Hepatocyte (in vitro differentiated cells): ENCODE measurements at places on chromosomes 1 and 21. TPM values are rescaled to one million over a fixed set of nuclear protein-coding genes. Genes with fewer than 3 reads are reported as not detected.

BMP8A gene
- 0.91 and 1.2 TPM in 2 replicates for polyA plus RNA-seq

TMIGD3 gene
- 5.2 TPM in 2 replicates for polyA plus RNA-seq

CNR2 gene
- not detected in 2 replicates for polyA plus RNA-seq

DNA sequence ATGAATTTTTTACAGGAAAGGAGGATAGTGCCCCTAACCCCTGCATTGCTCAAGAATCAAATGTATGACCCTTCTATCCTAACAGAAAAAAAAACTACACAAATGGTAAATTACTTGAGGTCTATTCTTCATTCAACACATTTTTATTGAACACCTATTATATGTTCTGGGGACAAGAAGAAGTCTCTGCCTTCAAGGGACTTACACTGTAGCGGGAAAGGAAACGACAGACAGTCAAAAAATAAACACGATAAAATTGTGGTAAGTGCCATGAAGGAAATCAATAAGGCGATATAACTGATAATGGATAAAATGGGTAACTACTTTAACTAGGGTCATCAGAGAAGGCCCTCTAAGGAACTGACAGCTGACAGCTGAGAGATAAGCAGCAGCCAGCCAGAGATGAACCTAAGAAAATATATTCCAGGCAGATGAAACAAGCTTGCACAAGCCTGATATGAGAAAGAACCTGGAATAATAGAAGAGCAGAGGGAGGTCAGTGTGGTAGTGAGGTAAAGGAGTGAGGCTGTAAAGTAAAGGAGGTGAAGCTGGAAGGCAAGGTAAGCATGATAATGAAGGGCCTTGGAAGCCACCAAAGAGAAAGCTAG lies 66.4 kb downstream of the PHTF1 start:
- DNase-seq, result no peak

DNA sequence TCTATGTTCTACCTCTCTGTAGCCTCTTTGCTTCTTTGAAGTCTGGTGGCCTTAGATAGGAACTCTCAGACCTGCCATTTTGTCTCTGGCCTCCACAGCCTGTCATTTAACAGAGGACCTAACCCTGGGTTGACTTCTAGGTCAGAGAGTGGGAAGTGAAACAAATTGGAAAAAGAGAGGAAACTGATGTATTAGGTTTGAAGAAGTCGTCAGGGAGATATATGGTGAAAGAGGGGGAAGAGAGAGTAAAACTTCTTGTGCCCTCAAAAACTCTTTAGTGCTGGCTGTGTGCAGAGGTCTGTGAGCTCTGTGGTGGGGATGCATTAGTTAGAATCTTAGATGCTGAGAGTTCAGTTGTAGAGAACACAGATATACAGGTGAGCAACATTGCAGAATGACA lies 30.2 kb upstream of the CD1D start:
- no peak for DNase-seq

GRCh38 chr21:28769683-28770082 lies 223.0 kb downstream of the LTN1 start:
- no peak for DNase-seq

DNA sequence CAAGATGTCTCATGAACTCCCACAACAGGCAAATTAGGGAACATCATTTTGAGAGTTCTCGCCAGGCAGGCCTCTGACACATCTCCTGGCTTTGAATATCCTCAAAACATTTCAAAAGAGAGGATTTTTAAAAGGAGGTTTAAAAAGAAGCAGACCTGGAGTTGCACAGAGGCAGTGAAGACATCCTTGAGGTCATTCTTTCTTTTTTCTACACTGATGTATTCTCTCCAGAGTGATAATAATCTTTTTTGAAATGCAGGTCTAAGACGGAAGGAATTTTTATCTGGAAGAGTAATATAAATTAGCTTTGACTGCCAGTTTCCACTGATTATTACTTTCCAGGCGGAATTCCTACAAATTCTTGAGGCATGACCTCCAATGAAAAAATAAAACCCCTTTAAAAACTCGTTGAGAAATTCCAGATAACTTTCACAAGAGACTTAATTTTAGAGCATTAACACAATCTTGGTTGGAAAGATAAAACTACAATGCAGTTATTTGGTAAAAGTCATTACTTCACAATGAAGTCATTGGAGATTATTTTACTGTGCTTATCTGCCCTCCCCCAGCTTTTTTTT lies 125.0 kb downstream of the LYPLAL1 start:
- peak; percentile 11 for DNase-seq

DNA sequence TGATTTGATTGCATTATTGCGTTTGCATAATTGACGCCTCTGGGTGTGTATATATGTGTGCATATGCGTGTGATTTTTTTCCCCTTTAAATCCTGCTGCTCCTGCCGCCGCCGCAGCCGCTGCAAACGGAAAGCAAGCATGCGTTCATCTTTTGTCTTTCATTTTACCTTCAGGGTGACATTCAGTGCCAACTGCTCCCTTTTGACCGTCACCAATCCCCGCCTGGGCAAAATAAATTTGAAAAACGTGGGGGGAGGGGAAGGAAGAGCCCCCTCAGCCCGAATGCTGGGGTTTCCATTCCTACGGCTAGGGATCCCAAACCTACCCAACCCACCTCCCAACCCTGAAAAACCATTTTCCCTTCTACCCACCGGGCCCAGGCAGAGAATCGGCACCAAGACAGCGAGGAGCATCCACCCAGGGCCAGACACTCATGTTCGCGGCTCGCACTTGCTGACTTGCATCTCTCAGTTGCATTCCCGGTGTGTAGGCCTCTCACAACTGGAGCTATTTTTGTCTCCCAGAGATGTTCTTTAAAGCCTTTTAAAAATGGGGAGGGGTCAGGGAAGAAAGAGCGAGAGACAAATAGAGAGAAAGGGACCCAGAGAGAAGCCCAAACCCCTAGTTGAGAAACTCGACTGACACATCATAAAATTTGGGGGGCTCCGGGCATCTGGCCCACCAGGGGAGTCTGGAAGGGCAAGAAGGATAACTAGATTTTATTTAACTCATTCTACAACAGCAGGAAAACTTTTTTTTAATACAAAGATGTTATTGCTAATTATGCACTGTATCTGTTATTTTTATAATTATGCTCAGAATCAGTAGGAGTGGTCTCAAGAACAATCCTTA lies 367.1 kb upstream of the ESRRG start:
- no peak for DNase-seq

- no peak for DNase-seq
These were observed 8.4 kb downstream of the NCSTN start for GRCh38 chr1:160351629-160352028.

DNA sequence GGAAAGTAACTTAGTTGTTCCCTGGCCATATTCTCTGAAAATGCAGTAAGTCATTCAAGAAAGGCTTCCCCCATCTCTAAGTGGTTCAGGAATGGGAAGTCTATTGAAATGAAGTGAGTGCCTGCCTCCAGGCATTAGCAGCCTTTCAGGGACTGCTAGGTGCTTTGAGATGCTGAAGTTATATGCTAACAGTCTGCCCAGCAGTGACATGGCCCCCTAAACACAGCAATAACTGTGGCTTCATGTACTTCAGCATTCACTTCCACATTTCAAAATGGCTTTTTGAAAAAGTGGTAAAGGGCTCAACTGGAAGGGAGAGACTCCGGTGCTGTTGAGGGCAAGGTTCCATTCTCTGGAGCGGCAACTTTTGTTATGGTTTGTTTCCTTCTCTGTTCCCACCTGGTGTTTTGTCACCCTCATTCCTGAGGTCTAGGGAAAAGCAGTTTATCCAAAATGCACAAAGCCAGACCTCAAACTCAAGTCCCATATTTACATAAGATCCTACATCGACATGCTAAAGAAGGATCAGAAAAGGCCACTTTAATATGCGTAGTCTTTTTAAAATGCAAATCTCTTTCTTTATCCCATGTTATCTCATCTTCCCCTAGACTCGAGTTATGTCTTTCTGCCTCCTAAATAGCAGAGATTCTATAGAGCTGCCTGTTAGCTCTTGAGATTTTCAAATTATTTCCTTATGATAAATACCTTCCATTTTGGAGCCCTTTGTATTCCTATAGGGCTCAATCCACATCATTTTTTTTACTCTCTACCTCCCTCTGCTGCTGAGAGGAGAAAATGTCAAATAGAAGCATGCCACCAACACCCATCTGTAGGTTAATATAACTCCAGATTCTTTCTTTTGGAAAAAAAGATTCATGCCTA lies 34.2 kb upstream of the LRRC8C start:
- peak; percentile 33 for DNase-seq

- DNase-seq, result no peak
These were observed 85.7 kb downstream of the ATP1A1 start for GRCh38 chr1:116458695-116459094.

- DNase-seq, result no peak
These were observed 12.1 kb downstream of the F3 start for GRCh38 chr1:94529416-94529815.

DNA sequence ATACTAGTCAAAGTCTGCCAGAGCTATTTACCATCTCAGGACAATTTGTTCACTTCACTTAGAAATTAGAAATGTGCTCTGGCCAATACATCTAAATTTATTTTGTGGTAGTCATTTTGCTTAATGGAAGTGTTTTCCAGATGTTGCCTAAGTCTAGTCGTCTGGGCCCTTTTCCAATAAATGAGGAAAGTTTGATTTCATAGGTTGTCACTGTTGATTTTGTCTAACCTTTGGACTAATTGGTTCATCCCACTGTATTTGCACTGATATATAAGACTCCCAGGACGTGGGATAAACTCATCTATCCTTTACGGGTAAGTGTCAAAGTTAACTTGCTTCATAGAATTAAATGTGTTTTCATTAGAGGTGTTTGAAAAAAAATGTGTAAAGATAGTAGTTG lies 79.1 kb downstream of the TPR start:
- no peak for DNase-seq
